Large intestine (tissue), 12 donors: ENCODE measurements at places on chromosomes 12 and 14. TPM values are rescaled to one million over a fixed set of nuclear protein-coding genes. Genes with fewer than 3 reads are reported as not detected.

DNA sequence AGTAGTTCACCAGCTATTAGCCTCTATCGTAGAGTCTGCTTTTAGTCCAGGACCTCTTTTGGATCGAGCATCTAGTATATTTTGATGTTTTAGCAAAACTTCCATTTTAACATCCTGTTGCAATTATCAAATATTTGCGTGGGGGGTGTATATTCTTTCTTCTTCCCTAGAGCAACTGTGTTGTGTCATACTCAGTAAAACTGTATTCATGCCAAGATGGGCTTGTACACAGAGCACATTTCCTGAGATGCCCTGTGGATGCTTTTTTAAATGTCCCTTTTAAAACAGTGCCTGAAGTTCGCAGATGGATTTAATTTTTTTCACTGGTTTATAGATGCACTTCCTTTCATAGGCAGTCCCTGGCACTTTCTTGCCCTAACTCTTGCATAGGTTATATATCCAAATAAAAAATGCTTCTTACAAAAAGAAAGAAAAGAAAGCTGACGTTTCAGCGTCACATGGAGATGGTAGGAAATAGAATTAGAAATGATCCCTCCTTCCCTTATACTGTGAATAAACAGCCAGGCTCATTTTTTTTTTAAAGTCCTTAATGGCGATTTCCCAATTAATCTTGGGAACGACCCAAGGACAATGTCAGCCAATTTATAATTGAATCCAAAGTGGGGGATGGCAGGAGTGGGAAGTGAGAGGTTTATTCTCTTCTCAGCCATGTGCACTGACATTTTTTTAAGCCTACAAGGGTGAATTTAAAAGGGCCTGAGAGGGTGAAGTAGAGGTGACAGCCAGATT lies 247.0 kb downstream of the SLC41A2 start:
- no peak for DNase-seq

Gene CRACR2A
- polyA plus RNA-seq: 12.5 TPM

GRCh38 chr14:105527826-105528585 lies 1.6 kb downstream of the TMEM121 start:
- DNase-seq: peak; percentile 74

DNA sequence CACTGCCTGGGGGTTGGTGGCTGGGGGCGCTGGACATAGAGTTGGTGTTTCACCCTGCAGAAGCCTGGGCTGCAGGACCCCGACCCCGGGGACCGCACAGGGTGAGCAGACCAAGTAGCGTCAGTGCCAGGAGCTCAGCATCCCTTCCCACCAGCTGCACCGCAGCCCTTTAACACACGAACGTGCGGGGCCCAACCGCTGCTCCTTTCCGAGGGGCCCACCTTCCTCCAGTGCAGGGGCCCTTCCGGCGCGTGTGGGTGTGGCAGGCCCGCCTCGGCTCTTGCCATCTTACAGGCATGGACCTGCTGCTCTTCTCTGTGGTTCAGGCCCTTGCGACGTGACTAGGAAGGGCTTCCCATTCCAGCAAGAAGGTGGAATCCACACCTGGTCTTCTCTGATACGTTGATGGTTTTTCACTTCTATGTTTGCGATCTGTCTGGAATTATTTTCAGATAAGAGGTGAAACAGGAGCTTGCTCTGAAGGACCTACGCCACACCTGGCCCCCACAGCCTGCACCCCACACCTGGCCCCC lies 47.8 kb downstream of the LRCOL1 start:
- no peak for DNase-seq

DNA sequence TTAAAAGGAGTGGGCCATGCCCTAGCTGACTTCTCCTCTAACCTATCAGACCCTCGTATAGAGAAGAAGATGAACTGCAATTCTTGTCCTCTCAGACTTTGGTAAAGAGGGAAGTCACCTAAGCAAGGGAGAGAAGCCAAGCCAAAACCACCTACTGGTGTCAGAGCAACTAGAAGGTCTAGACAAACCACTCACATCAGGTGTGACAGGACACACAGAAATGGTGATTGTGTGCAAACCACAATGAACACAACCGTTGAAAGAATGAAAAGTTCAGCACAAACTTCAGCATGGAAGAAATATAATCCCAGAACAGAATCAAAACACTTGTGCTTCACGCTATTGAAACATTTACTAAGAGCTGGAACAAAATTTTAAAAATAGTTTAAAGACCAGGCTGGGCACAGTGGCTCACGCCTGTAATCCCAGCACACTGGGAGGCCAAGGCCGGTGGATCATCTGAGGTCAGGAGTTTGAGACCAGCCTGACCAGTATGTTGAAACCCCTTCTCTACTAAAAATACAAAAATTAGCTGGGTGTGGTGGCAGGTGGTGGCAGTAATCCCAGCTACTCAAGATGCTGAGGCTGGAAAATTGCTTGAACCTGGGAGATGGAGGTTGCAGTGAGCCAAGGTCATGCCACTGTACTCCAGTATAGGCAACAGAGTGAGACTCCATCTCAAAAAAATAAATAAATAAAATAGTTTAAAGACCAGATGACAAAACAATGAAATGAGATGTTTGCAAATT lies 56.2 kb upstream of the NTF3 start:
- DNase-seq: no peak

DNA sequence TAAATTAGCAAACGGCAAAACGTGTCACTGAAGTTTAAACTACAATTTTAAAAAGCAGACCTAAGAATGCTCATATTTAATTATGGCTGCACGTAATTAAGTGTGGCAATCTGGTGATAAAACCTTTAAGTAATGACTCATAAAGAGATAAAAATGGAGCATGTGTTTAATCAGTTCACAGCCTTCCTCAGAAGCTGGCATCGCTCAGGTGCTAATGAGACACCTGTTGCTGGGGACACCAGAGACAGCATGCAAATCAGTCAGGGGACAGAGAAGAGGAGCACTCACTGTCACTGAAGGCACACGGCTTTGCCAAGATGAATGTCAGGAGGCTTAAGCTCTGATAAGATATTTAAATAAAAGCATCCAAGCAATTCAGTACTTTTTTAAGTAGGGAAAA lies 840.3 kb downstream of the GALC start:
- DNase-seq: no peak
